ENCODE measurements at places on chromosomes 2 and 18. TPM values are rescaled to one million over a fixed set of nuclear protein-coding genes. Genes with fewer than 3 reads are reported as not detected.

GRCh38 chr2:241935314-241935713, 65.8 kb downstream of the RTP5 start:
- no peak for DNase-seq

- DNase-seq, result peak; percentile 53
These were observed 156.7 kb downstream of the EVA1A start for GRCh38 chr2:75403991-75404428.

- DNase-seq, result no peak
These were observed 59.9 kb downstream of the ADNP2 start for GRCh38 chr18:80168982-80169381.

GRCh38 chr2:239557516-239557915, 156.7 kb upstream of the HDAC4 start:
- no peak for DNase-seq

- no peak for DNase-seq
These were observed 346.8 kb downstream of the CYP26B1 start for GRCh38 chr2:71800851-71801250.

ANKRD30BL gene
- polyA plus RNA-seq, result not detected

DNA sequence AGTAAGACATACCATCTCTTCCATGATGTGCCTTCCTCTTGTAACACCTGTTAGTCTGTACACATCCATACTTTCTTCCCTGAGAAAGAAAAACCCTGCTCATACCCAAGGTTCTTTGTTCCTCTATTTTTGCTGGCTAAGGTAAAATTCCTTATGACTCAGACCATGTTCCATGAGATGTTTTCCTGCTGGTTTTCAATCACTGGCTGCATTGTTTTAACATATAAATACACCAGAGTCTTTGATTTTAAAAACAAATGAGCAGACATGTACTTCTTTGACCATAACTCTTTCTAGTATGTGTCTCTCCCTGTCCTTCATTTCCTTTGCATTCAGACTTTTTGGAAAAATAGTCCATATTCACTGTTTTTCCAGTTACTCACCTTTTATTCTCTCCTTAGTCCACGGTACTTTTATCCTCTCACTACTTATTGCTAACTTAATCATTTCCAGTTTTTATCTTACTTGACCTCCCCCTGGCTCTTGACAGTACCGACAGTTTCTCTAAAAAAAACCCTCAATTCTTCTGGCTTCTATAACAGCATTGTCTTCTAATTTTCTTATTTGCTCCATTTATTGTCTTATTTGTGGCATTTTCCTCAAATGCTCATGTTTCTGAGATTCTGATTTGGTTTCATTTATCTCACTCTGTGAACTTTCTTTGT, 4.3 kb downstream of the VAPA start:
- DNase-seq, result peak; percentile 35

GRCh38 chr2:76692908-76693307, 829.3 kb downstream of the LRRTM4 start:
- no peak for DNase-seq

GRCh38 chr2:190344276-190344827, 963 bp downstream of the INPP1 start:
- peak; percentile 69 for DNase-seq

PLEK gene
- polyA plus RNA-seq, result 0.72 TPM

DNA sequence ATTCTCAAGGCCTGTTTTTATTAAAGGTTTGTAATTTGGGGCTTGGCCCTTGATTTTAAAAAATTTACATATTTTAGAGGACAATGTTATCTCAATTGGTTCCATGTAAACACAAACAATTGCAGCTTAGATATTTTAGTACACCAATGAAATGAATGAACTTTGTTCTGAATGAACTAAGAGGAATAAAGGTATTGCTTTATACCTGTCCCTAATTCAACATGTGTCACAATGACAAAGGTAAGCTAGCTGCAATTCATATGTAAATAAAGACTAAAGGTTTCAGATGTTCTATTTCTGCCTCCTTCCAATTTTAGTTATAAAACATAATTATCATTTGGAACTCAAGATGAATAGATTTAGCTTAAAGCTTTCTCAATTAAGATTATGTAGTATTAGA, 11.4 kb downstream of the HOXD1 start:
- DNase-seq, result no peak

- DNase-seq, result no peak
These were observed 11.7 kb downstream of the RHBDD1 start for GRCh38 chr2:226847511-226847910.

GRCh38 chr2:239025951-239026461, 178.1 kb downstream of the TWIST2 start:
- no peak for DNase-seq

LDLRAD4 gene
- polyA plus RNA-seq, result 17.5 TPM

GRCh38 chr2:204108330-204108751, 171.8 kb downstream of the ICOS start:
- DNase-seq, result peak; percentile 53

GRCh38 chr2:206328974-206329373, 54.5 kb downstream of the ZDBF2 start:
- DNase-seq, result no peak

DNA sequence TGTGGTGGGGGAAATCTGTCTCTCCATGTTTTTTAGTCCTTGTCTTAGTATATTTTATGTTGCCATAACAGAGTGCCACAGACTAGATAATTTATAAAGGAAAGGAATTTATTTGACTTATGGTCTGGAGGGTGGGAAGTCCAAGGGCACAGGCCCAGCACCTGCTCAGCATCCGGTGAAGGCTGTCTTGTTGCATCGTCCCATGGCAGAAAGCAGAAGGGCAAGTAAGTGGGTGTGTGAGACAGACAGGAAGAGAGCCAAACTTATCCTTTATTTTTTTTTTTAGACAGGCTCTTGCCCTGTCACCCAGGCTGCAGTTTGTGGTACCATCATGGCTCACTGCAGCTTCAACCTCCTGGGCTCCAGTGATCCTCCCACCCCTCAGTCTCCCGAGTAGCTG, 98.1 kb downstream of the HS1BP3 start:
- DNase-seq, result no peak

- no peak for DNase-seq
These were observed 360.9 kb upstream of the ZC3H15 start for GRCh38 chr2:186125156-186125555.

- no peak for DNase-seq
These were observed 102.1 kb downstream of the PXDN start for GRCh38 chr2:1642066-1642861.

DNA sequence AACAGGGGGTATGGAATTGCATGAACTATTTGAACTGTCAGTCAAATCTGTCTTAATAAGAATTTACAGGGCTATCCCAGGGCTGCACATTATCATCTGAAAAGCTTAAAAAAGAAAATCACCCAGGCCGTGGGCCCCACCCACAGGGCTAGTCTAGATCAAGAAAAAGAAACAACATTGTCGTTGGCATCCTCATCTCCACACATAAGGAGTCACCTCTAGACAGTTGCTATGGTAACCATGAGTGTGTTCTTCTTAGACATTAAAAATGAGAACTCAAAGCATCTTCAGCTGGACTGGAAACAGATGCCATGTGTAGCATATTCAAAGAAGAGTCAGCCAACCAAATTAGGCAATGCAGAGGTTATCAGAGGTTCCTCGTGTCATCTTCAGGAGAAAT, 72.3 kb upstream of the CPO start:
- DNase-seq, result no peak

DNA sequence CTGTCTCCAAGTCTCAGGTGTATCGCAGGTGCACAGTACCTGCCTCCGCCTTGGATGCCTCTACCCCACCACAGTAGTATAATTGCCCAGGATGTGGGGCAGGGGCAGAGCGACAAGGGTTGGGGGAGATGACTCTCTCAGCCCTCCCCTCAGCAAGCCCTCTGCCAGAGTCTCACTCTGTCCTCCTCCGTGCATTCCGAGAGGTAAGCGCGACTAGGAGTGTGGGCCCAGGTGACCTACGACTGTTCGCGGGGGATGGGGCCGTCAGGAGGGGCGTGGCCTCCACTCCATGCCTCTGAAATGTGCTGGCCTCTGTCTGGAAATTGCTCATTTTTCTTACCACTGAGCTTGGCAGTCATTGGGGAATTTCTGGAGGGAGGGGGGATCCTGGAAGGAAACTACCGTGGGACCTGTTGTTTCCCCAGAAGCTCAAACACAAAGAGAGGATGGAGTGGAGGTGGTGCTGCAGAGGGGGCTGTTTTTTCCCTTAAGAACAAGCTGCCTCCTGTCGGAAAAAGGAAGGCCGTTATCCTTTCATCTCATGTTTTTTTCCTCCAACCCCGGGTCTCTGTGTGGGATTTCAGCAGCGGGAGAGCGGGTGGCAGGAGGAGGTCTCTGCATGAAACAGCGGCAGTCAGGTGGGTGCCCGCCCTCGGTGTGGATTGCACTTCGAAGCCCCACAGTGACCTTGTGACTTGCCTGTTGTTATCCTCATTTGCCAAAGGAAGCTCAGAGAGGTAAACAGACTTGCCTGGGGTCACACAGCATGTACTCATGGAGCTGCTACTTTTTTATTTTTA, 13.0 kb upstream of the RALB start:
- DNase-seq, result peak; percentile 85

DNA sequence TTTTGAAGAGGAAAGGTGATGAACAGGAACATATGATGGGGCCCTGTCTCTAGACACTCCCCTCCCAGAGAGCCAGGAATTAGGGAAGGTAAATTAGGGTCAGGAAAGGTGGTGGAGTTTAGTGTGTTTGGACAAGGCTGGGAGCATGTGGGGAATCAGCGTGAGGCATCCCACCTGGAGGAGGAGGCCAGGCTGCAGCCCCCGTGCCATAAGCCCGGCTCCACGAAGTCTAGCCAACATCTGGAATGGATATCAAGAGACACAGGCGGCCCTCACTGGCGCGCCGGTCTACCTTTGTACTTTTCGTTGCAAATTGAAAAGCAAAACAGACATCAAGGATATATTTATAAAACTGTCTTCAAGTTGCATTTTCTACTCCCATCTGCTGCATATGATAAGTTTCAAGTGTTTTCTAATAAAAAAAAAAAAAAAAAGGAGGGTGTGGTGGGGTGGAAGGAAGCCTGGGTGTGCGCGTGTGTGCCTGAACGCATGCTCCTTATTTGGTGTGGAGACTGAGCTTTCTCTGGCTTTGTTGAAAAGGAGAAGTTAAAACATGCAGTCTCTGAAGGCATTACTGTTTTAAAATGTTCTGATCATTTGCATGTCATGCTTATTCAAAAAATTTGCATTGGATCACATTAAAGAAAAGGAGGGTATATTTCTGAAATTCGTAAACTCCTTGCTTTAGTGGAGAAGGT, 546.7 kb upstream of the ID2 start:
- peak; percentile 62 for DNase-seq

GRCh38 chr18:28132084-28132483, 44.8 kb downstream of the CDH2 start:
- peak; percentile 35 for DNase-seq

GRCh38 chr2:88054782-88055370, 707 bp downstream of the KRCC1 start:
- DNase-seq, result peak; percentile 44

- no peak for DNase-seq
These were observed 63.8 kb downstream of the EHD3 start for GRCh38 chr2:31297751-31298150.

ST6GAL2 gene
- polyA plus RNA-seq, result 3.0 TPM
